Activated CD4-positive, alpha-beta T cell treated with anti-CD3 and anti-CD28 coated beads, Interleukin-2, amount 50 U/mL, for 4 hours (primary cell): ENCODE measurements at places on chromosomes 12 and 14.

DNA sequence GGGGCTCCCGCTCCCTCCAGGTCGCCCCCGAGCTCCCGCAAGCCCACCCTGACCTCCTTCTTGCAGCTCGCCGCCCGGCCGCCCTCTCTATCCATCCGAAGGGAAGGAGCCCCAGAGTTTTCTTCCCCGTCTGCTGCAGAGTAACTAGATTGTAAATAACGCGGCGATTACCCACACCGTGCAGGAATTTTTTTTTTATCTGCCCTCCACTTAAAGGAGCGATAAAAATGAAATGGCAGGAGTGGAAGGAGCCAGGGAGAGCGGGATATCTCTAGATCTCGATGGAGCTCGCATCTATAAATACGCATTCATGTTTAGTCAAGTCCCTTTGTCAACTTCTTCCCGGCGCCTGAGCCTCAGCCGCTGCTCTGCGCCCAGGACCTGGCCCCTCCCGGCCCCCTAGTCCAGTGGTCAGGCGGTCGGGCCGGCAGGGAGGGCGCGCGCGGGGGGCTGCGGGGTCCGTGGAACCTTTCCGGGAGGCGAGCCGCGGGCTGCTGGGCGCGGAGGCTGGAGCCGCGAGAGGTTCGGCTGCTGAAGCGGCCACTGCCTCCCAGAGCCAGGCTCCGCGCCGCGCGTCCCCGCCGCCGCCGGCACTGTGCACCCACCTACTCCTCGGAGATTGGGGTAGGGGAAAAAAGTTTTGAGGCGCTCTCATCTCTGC is 386.0 kb downstream of the BCAT1 start:
- no peak for DNase-seq

- DNase-seq = no peak
These were observed 85.2 kb upstream of the MYF6 start for GRCh38 chr12:80622271-80622670.

DNA sequence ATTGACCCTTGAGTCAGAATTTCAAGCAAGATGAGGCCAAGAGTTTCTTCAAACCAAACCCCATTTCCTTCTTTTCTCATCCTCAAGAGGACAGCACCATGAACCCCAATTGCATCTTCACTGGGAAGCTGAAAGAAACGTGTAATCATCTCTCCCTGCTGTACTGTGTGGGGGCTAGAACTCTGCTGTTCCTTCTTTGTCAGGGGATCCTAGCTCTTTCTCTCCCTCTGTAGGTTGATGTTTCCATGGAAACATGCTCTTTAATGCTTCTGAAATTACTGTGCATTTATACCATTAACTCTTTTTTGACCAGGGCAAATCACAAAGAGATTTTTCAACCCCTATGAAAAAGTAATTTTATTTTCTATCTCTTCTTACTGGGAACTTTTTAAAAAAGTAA is 295.1 kb downstream of the GRIN2B start:
- no peak for DNase-seq

GRCh38 chr12:104130760-104131159 is 7.2 kb downstream of the NFYB start:
- DNase-seq = no peak

GRCh38 chr12:102571889-102572288 is 91.5 kb upstream of the IGF1 start:
- no peak for DNase-seq

- no peak for DNase-seq
These were observed 8.6 kb upstream of the SNRNP35 start for GRCh38 chr12:123449249-123449733.

DNA sequence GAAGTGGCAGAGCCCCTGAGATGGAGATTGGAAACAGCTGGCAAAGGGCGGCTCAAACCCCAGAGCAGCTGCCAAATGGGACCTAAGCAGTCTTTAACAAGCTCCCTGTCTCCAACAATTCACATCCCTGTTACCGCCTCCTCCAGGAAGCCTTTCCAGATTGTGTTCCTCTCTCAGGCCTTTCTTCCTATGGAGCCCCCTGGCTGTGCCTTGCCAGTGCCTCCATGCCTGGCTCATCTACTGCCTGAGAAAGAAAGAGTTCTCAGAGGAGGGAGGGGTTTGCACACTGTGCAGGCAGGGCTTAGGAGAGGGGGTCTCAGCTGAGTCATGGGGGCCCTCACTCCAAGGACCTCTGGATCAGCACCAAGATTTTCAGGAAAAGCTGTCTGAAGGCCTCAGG is 8.8 kb upstream of the KRT74 start:
- DNase-seq = no peak

DNA sequence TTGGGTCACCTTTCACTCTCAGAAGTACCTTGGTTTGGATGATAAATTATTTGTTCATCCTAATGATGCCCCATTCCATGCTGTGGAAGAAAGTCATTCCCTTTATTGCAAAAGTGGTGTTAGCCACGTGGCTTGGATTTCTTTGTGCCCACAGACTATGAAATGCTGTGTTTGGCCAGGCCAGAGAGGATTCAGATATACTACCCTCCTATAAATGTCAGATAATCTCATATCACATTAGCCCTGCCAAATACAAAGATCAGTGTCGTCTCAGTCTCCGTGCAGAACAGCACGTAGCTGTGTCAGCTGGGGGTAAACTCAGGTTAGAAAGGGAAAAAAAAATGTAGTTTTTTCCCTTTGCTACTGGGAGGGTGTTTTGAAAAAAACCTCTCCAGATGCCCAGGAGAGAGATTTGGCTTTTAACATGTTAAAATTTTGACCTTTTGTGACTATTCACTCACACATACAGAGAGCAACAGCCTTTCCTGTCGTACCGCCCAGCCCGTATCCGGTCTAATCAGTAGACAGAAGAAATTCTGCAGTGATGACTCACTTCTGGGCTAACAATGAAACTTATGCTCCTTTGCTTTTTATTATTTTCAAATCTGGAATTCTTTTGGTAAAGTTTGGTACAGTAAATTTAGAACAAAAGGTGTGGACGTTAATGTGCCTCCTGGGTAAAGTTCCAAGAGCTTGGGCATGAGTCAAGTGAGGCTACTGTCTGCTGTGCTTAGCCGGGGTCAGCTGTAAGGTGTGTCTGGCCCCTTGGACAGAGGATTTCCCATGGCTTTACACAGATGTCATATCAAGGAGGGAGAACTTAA is 8.5 kb upstream of the PTPRB start:
- DNase-seq = no peak

DNA sequence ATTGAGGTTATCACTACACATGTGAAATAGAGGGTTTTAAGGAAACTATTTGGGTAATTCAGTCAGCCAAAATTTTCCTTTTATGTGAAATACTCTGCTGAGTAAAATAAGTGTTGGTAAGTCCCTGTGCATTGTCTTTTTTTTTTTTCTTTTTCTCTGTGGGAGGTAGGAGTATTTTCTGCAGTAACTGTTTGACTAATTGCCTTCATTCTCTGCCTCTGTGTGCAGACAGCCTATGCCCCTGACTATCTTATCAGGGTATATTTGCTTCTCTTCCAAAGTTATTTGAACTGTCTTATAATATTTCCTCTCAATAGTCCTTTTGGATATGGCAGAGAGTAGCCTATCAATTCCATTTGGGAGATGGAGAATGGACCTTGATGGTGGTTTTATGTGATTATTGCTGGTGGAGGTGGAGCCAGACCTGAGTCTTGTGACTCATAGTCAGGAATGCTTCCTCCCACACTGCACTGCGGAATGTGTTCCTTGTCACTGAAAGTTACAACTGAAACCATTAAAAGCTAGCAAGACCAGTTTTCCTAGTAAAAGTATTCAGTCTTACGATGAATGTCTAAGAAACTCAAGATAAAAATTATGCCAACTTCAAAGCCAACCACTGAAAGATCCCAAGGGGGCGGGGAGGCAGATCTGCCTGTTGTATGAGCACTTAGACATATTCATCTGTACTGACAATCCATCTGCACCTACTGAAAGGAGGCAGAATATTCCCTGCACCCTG is 40.9 kb upstream of the STXBP6 start:
- DNase-seq = no peak

GRCh38 chr12:49744363-49744885 is 3.1 kb downstream of the TMBIM6 start:
- no peak for DNase-seq

GRCh38 chr12:116880817-116881324 is 370 bp downstream of the HRK start:
- no peak for DNase-seq

DNA sequence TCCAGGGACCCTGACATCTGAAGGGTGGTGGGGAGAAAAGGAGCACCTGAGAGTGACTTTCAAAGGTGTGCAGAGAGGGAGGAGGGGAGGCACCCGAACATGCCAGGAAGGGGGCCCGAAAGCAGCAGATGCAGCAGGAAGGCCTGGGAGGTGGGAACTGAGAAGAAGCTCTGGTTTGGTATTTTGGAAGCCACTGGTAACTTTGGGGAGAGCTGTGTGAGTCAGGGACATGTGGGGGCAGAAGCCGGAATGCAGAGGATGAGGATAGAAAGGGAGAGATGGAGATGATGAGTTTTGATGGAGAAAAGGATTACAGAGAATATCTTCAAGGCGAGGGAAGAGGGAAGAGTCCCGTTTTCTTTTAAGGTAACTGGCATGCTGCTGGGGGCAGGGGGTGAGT is 50.1 kb downstream of the NRXN3 start:
- DNase-seq = no peak

GRCh38 chr12:106428384-106428783 is 70.8 kb downstream of the POLR3B start:
- no peak for DNase-seq

DNA sequence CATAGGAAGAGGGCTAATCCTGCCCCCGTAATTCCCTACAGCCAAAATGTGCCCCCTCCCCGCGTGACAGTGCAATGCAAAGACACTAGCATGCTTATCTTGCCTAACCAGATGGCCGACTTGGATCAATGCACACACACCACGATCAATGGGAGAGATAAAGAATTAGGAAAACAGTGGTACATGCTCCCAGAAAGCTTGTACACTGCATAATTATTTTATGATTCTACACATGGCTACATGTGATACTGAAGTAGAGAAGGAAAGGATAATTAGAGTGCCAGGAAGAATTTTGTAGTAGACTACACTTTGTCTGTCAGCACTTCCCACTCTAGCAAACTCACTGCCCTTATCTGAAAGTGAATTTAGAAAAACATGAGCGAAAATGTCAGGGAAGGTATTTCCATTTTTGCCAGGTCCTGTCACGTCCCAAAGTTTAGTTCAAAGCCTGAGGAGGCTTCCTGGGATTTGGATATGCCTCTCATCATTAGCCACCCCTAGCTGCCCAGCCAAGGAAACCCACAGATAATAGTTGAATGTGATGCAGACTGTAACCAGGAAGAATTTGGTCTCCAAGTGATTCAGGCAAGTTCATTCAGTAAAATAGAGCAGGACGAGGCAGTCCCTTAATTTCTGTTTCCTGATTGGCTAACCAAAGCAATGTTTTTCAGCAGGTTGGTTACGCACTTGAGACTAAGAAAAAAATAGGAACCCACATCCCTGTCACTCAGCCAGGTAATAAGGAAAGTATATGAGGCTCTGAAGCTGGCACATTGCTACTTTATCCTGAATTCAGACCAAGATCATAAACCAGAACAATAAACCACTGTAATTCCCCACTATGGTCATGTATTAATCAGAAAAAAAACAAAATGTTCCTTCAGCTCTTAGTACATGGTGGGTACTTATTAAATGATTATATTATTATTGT is 199.6 kb upstream of the OTX2 start:
- DNase-seq = no peak

GRCh38 chr12:123384994-123385376 is 1.1 kb downstream of the KMT5A start:
- no peak for DNase-seq

DNA sequence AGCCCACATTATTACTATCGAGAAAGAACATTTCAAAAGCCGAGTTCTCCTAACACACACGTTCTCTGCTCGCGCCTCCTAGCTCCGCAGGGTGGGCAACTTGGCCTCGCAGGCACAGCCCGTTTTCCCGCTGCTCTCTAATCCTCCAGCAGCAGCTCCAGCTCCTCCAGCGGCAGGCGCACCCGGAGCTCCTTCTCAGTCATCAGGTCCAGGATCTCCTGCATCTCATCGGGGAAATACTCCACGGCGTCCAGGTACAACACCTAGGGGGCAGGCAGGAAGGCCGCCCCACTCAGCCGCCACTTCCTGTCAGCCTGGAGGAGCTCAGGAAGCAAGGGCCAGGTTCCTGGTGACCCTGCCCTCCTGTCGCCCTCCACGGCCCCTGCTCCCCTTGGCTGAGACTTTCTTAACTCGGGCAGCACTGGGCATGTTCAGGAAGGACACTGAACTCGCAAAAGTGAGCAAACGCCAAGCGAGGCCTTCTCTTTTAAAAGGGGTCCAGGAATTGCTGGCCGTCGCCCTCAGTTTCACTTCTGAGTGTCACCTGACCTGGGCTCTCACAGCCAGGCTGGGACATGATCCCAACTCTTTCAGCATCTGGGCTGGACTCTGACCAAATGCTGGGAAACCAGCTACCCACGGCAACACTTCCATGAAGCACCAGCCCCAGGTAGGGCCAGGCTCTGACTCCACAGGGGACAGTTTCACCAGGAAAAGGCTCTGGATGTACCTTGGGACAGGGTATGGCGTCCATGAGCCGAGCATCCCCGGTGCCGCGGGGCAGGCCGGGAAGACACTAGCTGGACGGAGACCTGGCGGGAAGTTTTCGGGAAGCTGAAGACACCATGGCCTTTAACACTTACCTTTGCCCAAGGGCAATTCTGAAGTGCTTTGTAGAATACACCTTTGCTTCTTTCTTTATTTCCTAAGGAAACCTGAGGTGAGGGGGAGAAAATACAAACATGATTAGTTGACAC is 22.1 kb downstream of the PSMC1 start:
- DNase-seq = no peak

DNA sequence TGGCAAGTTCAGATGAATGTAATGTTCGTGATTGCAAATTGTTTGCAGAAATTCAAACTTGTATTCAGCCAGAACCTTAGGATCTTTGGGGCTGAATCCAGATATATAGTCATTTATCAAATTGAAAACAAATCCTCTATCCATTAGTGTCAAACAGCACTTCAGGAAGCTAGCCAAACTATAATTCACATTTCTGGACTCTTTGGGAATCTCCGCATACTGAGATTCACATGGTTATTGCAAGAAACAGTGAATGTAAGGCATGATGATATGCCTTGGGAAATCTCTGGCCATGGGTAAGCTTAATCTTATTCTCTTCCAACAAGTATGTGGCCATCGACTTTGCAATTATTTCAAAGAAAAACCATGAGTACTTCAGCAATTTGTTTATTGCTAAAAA is 98.5 kb downstream of the KLHL28 start:
- no peak for DNase-seq

DNA sequence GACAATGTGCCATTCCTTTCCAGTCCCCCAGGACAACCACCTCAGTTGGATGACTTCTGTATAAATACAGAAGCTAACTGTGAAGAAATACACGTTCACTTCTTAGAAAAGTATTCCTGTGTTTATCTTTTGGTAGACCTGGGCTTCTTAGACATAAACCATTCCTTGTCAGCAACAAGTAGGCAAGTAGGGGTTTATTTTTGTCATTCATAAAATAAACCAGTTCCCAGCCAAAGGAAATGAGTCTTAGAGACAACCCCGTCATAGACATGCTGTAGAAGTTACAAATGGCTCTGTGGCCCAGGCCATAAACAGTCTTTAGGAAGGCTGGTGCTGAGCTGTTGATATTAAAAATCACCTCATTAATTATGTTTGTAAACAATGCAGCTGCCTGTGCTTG is 243.2 kb downstream of the SPTSSA start:
- DNase-seq = no peak

- no peak for DNase-seq
These were observed 36.0 kb downstream of the SPTLC2 start for GRCh38 chr14:77580477-77580876.
